ENCODE measurements at places on chromosomes 2 and 18.

- no peak for DNase-seq
These were observed 14.9 kb downstream of the L3MBTL4 start for GRCh38 chr18:6399776-6400175.

GRCh38 chr2:187297801-187298200, 150.3 kb downstream of the CALCRL start:
- no peak for DNase-seq

GRCh38 chr18:53772293-53772692, 452.2 kb downstream of the MBD2 start:
- no peak for DNase-seq

- DNase-seq: peak; percentile 76
These were observed 36.1 kb downstream of the TET3 start for GRCh38 chr2:74020702-74021406.

GRCh38 chr2:32715981-32716380, 88.1 kb downstream of the TTC27 start:
- peak; percentile 49 for DNase-seq

All from NCI-H82 (cell line).